ENCODE measurements at places on chromosomes 5 and 9. TPM values are rescaled to one million over a fixed set of nuclear protein-coding genes. Genes with fewer than 3 reads are reported as not detected.

DNA sequence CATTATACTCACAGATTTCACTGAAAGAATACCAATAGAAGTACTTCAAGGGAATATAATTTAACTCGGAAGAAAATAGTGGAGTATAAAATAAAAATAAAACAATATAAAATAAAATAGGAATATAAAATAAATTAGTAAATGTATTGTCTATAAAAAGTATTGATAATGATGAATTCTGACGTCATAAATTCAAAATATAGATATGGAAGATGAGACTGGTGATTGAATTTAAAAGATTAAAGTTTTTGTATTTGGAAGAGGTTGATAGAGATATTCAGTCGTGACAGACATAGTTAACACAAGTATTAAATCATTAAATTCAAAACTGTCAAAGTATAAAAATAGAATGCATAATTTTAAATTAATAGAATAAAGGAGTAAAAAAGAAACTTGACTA, 964.9 kb upstream of the C9orf72 start:
- no peak for DNase-seq

DNA sequence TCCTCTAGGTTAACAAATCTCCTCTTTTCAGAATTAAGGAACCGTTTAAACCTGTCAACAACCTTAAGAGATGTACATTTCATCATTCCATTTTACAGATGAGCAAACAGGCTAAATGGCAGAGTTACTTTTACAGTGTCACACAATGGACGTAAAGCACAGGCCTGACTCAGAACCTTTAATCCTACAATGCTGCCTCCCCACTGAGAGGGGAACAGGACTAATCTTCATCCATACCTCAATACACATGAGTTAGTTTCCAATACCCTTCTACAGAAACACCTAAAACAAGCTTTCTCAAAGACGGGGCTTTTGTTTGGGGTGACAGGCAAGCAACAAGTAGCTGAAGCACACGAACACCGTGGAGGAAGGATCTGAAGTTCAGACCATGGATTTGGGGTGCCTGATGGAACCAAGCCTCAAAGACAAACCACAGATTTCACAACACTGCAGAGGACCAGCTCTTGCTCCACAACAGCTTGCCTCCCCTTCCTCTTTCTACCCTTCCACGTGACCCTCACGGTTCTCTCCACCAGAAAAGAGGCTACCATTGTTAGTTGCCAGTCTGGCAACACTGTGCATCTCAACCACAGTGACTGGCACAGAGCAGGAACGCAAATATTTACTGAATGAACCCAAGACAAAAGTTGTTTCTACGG, 1.8 kb downstream of the RNF130 start:
- no peak for DNase-seq

DNA sequence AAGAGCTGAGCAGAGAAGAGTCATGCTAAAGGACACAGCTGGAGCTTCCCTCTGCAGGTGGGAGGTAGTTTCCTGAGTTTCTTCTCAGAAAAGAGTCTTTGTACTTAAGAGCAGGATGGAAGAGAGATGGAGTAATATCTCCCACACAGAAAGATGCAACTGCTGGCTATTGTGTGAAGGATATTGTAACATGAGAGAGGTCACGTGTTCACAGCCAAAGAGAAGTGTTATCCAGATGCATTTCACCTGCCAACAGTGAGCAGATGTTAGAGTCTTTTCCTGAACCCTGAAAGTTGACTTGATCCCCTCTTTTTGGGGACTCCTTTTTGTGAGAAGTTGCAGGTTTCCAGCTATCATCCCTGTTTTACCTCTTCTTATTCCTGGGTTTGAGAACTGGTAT, 14.0 kb upstream of the TRIO start:
- DNase-seq, result no peak

DNA sequence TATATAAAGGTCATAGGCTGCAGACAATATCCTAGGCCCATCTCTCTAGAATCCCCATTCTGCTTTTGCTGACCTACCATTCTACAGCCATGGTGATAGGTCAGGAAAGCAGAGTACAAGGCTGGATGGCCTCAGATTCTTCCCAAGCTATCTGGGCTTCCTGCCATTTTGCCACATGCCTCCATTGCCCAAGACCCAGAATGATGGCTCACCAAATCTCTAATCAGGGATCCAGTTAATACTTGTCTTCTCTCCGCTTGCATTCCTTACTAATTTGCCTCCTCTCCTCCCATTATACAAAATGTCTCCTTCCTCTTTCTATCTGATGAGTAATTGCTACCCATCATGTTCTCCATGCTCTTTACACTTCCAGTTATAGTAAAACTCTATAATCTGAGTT, 22.7 kb upstream of the NDUFS4 start:
- no peak for DNase-seq

DNA sequence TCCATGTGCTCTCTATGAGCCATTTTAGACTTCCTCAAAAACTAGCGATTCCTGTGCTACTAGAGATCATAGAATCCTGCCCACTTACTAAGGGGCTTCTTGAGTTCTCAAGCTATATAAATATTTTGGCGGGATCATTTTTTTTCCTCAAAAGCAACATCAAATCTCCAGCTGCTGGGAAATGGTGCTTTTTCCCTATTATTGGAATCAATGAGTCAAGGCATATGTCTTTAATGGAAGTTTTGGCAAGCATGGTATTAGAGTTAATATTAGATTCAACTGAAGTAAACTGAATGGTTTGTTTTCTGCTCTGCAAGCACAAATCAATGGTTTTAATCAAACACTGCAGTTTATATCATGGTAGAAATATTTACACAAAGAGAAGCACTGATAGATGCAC, 369.9 kb upstream of the PTGER4 start:
- DNase-seq, result no peak

GRCh38 chr5:115262011-115262320, 711 bp downstream of the PGGT1B start:
- no peak for DNase-seq

GRCh38 chr9:34958411-34958982, 412 bp downstream of the PHF24 start:
- DNase-seq, result no peak

DNA sequence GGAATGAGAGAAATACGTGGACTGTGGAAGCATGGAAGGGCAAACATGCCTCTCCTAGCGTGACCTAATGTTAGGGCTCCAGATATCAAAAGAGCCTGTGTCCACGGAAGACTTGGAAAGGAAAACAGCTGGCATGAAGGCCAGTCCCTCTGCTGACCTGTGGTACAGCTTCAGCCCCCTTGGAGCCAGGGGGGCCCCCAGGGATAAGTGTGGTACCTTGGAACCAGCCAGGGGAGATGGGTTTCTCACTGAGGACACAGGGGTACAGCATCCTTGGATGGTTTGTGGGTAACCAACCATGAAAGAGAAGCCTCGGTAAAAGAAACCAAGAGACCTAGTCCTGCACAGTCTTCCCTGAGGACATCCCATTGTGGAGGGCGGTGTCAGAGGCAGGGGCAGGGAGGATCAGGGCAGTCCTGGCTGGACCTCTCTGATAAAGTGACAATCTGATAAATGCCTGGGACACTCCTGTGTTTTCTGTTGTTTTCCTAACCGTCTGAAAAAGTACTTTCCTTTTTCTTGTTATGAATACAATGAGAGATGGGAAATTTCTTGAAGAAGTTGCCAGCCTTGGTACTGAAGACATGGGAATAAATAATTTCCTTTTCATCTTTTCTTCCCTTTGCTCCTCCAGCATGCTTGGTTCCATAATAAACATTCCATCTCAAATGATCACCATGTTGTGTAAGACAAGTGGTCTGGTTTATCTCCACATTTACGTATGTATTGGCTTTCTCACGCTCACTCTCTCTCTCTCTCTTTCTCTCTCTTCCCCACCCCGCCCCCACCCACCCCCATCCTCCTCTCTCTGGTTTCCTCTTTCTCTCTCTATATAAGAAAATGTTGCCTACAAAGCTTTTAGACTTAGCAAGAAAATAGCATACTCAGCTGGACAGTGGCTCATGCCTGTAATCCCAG, 102.1 kb downstream of the SUSD1 start:
- DNase-seq, result no peak

DNA sequence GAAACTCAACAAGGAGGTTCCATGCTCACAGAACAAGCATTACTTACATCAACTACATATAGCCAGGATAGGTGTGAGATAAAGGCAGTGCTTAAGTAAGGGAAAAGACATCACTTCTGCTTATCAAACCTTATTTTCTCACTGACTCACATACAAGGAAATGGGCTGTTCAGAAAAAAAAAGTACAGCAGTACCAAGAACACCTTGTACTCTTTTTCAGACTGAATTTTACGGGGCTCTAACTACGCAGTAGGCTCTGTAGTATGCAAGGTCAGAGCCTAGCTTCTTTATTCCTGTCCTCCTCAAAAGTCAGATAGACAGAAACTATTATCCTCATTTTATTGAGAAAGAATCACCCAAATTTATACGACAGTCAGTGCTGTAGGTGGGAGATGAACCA, 5.8 kb downstream of the PSMB7 start:
- no peak for DNase-seq

- no peak for DNase-seq
Measured at GRCh38 chr5:170149206-170149515, 43.5 kb downstream of the FOXI1 start.

DNA sequence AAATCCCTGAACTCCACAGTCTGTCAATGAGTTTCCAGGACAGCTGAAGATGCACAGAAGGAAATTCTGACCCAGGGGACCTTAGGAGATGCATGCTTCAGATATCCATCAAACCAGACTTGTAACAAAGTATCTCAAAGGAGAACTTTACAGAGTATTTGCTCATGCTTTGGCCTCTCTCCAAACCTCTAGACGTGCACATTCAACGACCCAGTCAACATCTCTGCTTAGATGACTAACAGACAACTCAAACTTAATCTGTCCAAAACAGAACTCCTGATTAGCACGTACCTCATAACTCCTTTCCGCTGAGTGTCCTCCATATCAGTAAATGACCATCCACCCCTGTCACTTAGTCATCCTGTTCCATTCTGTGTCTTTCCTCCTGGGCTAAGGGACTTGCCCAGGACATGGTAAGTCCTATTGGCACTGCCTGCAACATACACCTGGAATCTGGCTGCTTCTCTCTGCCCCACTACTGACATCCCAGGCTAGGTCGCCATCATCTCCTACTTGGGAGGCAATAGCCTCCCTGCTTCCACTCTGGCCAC, 107.4 kb downstream of the LMNB1 start:
- DNase-seq, result no peak

DNA sequence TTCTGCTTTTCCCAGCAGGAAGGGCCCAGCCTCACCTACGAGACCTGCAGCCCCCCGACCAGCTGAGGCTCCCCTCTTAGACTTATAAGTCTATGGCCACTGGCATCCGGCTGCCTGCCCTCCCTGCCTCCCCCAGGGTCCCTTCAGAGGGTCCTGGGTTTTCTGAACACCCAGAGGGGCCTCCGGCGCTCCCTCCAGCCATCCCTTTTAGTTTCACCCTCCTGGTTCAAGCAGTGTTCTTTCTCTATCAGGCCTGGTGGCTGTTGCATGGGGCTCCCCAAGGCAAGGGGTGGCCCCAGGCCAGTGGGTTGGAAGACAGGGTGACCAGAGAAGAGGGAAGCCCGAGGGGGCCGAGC, 21.8 kb downstream of the GOLGA2 start:
- no peak for DNase-seq

DNA sequence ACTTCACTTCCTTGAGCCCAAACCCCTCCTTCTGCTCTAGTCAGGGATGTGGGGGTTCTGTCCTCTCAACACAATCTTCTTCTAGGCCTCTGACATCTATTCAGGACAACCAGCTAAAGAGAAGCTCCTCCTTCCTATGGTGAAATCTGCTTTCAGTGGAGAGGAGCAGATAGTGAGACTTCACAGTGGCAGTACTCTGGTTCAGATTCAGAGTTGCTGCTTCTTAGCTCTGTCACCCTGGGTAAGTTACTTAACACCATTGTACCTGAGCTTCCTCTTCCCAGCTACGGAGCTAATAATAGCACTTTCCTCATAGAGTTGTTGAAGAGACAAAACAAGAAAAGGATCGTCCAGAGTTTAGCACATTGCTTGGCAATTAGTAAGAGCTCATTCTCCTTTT, 77.3 kb upstream of the LARP1 start:
- DNase-seq, result no peak

DNA sequence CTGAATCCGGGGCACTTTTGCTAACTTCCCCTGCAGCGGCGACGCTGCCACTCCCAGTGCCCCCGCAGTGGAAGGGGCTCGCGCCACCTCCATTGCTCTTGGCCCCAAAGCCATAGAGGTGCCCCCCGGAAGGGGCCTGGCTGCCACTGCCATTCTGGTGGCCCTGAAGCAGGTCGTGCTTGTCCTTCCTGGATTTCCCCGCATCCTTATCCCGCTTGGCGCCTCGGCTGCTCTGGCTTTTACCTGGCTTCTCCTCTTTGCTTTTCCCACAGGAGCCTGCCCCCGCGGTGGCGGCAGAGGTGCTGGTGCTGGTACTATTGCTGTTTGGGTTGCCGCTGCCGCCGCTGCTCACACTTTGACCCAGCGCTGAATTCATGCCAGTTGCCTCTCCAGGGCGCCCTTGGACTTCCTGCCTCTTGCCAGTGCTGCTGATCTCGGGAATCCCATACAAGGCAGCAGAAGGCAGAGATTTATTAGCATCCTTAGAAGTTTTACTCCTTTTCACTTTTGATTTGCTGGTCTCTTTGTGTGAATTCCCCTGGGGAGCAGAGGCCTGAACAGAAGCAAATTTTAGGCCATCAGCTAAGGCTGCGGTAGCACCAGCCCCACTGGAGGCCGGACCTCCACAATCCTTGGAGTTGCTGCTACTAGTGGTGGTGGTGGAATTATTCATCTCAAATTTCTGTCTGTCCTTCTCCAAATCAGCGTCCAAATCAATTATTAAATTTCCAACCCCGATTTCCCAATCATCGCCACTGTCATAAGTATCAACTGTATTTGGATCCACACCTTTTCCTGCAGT, 2.1 kb downstream of the ZNF608 start:
- no peak for DNase-seq

GRCh38 chr9:135890190-135891026, 16.9 kb downstream of the CAMSAP1 start:
- no peak for DNase-seq

Gene IFNA21
- not detected for total RNA-seq

Gene NR2F1-AS1
- 20.5 TPM for total RNA-seq

Gene SPAAR
- 5.6 TPM for total RNA-seq

Gene S1PR3
- total RNA-seq, result 61.7 TPM

Gene TAF11L9
- total RNA-seq, result not detected

Gene FST
- 6.9 TPM for total RNA-seq
